ENCODE measurements at places on chromosomes 5 and 9.

DNA sequence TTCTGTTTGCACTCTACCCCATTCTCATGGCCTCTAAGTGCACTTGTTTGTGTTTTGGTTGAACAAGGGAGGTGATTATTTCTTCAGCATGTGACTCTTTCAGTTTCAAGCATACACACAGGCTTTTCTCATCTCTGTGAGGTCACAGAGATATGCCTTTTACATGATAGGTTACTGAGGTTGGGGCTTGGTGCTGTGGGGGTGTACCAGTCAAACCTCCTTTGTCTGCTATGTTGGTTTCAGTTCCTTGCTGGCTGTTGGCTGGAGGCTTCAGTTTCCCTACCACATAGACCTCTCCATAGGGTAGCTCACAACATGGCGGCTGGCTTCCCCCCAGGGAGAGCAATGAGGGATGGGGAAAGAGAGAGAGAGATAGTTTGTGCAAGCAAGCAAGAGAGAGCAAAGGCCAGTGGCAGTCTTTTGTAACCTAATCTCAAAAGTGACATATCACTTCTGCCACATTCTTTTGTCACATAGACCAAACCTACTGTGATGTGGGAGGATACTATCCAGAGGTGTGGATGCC lies 96.7 kb upstream of the SEMA6A start:
- no peak for DNase-seq

DNA sequence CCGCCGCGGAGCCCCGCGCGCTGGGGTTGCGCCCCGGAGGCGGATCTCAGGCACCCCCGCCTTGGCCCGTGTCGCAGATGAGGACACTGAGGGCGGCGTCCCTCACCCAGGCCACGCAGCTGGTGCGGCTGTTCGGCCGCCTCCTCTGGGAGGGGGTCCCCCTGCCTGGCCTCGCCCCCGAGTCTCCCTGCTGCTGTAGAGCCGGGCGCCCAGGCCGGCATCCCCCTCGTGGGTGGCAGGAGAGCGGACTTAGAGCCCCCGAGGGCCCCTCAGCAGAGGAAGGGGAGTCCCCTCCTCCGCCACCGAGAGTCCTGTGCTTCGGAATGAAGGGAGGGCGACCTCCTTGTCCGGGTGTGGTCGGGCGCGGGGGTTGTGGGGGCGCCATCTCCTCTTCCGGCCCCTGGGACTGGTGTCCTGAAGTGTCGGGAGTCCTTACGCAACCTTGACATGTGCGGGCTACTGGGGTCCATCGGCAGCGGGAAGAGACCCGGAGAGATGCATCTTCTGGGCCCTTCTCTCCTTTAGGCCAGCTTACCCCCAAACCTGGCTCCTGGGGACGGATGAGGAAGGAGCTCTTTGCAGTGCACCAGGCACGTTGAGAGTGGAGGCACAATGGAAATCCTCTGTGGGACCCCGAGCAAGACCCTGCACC lies 11.7 kb upstream of the EXOSC2 start:
- no peak for DNase-seq

DNA sequence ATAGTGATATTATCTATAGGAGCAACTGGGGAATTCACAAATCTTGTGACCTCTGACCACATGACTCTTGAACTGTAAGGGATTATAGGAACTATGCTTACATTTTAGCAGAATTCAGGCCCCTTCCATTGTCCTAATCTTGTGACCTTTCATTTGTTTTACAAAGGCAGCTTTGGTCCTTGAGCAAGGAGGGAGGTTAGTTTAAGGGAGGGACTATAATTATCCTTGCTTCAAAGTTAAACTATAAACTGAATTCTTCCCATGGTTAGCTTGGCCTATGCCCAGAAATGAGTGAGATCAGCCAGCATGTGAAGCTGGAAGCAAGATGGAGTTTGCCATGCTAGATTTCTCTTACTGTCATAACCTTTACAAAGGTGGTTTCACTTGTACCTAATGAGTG lies 51.2 kb downstream of the TARS1 start:
- no peak for DNase-seq

DNA sequence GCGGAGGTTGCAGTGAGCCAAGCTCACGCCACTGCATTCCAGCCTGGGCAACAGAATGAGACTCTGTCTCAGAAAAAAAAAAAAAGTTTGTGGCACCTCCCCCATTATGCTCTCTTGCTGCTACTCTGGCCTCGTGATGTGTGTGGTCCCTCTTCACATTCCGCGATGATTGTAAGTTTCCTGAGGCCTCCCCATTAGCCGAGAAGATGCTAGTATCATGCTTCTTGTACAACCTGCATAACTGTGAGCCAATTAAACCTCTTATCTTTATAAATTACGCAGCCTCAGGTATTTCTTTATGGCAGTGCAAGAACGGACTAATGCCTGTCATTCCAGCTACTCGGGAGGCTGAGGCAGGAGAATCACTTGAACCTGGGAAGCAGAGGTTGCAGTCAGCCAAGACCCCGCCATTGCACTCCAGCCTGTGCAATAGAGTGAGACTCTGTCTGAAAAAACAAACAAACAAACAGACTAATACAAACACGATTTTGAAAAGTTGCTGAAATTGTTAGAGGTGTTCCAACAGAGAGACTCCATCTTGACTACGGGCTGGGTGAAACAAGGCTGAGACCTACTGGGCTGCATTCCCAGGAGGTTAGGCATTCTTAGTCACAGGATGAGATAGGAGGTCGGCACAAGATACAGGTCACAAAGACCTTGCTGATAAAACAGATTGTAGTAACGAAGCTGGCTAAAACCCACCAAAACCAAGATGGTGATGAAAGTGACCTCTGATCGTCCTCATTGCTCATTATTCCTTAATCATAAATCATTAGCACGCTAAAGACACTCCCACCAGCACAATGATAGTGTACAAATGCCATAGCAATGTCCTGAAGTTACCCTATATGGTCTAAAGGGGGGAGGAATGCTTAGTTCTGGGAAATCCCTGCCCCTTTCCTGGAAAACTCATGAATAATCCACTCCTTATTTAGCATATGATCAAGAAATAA lies 8.3 kb upstream of the AFF4 start:
- no peak for DNase-seq

DNA sequence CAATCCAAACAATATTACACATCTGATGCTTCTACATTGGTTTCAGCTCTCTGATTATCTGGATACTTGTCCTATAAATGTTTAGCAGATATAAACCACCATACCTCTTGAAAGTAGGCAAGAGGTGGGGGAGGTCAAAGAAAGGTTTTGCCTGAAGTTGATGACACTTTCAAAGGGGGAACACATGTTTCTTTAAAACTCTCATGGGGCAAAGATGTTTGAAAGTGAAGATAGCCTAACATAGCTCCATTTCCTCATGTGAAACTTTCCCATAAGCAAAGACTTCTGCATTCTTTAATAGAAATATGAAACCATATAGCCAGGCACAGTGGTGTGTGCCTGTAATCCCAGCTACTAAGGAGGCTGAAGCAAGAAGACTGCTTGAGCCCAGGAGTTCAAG lies 62.1 kb downstream of the CETN3 start:
- no peak for DNase-seq

- DNase-seq = no peak
These were observed 773 bp upstream of the ELL2 start for GRCh38 chr5:95962475-95962773.

- no peak for DNase-seq
These were observed 510.0 kb downstream of the KCTD16 start for GRCh38 chr5:144680711-144681110.

DNA sequence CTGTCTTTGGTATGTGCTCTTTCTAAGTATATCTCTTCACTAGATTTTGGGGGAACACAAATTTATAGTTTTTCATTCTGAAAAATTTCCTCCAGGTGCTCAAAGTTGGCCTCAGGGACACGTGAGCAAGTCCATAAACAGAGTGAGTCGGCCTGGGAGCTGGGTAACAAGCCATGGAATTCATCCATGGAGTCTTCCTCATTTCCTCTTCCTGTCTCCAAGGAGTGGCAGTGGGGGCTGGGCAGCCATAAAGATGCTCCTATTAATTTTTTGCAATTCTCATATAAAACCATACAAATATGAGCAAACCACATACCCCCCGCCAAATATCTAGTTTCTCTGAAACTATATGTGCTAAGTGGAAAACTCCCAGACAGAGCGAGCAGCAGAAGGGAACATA lies 136.6 kb upstream of the OTULINL start:
- no peak for DNase-seq

GRCh38 chr9:132994410-132995120 lies 16.1 kb downstream of the GFI1B start:
- no peak for DNase-seq

DNA sequence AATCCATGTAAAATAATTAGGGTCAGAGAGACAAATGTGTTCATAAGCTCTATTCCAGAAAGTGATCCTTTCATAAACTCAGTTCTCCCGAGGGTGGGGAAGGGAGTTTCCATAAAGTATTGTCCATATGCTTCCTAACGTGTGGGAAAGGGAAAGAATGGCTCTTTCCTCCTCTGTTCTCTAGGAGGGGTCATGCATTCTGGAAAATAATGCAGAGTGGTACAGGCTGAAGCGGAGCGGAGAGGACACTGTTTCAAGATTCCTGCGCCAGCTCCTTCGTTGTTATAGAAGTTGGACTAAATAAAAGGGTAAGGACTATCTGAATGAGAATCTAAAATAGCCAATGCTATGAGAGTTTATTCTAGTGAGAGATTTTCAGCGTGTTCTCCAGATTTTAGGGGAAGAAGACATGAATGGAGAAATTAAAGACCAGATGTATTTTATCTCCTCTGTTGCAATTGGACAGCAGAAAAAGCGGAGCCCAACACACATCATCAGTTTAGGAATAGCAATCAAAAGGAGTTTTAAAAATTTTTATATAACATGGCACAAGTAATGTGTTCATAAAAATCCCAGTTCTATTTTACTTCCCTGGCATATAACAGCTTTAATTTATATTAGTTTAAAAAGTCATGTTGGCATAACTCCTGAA lies 166.9 kb upstream of the MPDZ start:
- DNase-seq = no peak

Measured in NCI-H1694 (cell line).